ENCODE measurements at places on chromosomes 5 and 9. TPM values are rescaled to one million over a fixed set of nuclear protein-coding genes. Genes with fewer than 3 reads are reported as not detected.
A peak's percentile ranks its signal among the peaks of the same experiment; 100 is the strongest.

- H3K4me1 ChIP-seq: no peaks in the 10 kb centered on the region
- H3K4me3 ChIP-seq: no peak overlapping the region
- no peaks in the 10 kb centered on the region for H3K36me3 ChIP-seq
These were observed 37.0 kb downstream of the DMRTA1 start for GRCh38 chr9:22483528-22484070.

GRCh38 chr9:117682955-117683710 lies 21.1 kb upstream of the TLR4 start:
- H3K4me3 ChIP-seq: no peak overlapping the region

DNA sequence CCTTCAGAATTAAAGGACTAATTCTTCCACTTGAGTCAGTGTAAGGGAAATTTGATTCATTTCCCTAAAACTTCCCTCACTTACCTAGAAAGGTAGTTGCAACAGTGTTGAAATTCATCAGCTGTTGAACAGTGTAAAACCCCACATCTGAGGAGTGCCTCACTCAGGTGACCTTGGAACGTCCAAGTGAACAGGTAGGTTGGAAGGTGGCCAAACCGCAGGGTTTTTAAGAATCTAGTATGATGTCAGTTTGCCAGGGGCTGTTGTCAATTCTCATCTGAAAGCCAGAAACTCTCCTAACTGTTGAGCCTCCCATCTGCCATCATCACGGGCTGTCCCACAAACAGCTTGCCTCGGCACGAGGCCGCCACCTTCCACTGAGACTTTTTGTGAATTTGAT lies 105.7 kb downstream of the TMEM174 start:
- no peak overlapping the region for H3K4me3 ChIP-seq
- DNase-seq: peak; percentile 82
- peak overlapping the region; percentile 27 for H3K27ac ChIP-seq
- H3K4me1 ChIP-seq: peaks cover 45% of the 10 kb centered on the region

- no peak overlapping the region for H3K27ac ChIP-seq
- no peaks in the 10 kb centered on the region for H3K27me3 ChIP-seq
- no peak for DNase-seq
- H3K4me3 ChIP-seq: no peak overlapping the region
These were observed 850.2 kb upstream of the DMAC1 start for GRCh38 chr9:8649807-8650206.

DNA sequence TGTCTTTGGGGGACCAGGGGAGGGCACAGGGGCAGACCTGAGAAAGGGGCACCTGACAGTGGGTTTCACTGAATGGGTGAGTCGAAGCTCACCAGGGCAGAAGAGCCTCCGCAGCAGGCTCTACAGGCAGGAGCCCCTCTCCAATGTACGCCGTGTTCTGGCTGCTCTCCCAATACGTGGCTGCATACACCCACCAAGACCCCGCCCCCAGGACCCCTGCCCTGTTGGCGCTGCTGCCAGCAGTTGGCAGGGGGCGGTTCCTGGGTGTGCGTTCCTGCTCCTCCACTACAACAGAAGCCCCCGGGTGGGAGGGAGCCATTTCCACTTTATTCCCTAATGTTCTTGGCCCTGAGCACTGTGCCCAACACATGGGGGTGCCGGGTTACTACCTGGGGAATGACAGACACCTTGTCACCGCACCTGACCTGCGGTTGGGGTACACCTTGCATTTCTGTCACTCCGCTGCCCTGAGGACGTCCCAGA lies 30.3 kb downstream of the SARDH start:
- H3K4me3 ChIP-seq: no peak overlapping the region
- no peaks in the 10 kb centered on the region for H3K36me3 ChIP-seq
- H3K27me3 ChIP-seq: no peaks in the 10 kb centered on the region
- no peaks in the 10 kb centered on the region for H3K4me1 ChIP-seq
- DNase-seq: peak; percentile 7

DNA sequence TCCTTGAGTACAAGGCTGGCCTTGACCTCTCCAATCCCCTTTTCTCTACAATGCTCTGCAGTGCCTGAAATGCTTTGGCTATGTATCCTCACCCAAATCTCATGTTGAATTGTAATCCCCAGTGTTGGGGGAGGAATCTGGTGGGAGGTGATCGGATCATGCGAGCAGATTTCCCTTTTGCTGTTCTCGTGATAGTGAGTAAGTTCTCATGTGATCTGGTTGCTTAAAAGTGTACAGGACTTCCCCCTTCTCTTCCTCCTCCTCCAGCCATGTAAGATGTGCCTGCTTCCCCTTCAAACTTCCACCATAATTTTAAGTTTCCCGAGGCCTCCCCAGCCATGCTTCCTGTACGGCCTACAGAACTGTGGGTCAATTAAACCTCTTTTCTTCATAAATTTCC lies 28.5 kb upstream of the AKNA start:
- no peak overlapping the region for H3K27ac ChIP-seq
- H3K4me3 ChIP-seq: no peak overlapping the region
- no peaks in the 10 kb centered on the region for H3K36me3 ChIP-seq
- H3K4me1 ChIP-seq: no peaks in the 10 kb centered on the region

- no peak overlapping the region for H3K27ac ChIP-seq
- H3K4me1 ChIP-seq: peaks cover 13% of the 10 kb centered on the region
- H3K36me3 ChIP-seq: no peaks in the 10 kb centered on the region
- DNase-seq: no peak
- H3K4me3 ChIP-seq: no peak overlapping the region
These were observed 13.9 kb upstream of the QSOX2 start for GRCh38 chr9:136259517-136259813.

DNA sequence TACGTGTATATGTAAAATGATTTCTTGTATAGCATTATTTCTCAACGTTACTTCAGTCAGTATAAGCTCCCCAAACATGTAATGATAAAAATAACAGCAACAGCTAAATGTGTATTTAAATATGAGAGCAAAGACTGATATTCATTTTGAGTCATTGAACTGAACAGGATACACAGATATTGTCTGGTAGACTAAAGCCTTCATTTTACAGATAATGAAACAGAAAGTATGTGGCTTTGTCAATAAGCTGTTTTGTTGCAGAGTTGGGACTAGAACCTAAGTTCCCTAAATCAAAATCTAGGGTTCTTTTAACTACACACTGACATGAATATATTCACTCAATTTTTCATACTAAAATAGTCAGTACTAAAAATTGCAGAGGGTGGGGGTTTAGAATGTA lies 80.4 kb upstream of the MARCHF11 start:
- no peak for DNase-seq
- H3K27ac ChIP-seq: no peak overlapping the region
- H3K27me3 ChIP-seq: no peaks in the 10 kb centered on the region
- no peaks in the 10 kb centered on the region for H3K36me3 ChIP-seq
- H3K4me3 ChIP-seq: no peak overlapping the region

DNA sequence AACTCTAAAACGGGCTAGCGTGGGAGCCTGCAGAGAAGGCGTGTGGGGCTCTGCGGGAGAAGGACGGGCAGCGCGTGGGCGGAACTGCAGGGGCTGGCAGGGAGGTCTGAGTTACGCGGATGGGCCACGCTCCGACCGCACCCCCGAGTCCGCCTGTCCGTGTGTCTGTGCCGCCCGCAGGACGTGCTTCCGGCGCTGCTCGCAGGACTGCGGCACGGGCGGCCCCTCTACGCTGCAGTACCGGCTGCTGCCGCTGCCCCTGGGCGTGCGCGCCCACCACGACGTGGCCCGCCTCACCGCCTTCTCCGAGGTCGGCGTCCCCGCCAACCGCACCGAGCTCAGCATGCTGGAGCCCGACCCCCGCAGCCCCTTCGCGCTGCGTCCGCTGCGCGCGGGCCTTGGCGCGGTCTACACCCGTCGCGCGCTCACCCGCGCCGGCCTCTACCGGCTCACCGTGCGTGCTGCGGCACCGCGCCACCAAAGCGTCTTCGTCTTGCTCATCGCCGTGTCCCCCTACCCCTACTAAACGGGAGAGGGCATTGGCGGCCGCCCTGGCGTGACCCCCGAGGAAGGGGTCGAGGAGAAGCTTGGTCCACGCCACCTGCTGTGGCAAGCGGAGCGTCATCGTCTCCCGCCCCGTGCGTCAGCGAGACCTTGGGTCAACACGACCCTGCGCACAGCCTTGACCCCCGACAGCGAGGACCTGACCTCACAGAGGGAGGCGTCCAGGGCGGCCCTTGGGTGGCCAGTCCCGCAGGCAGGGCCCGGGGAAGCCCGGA lies 11.4 kb upstream of the ASS1 start:
- DNase-seq: peak; percentile 34
- H3K27me3 ChIP-seq: peaks cover 4% of the 10 kb centered on the region
- H3K4me1 ChIP-seq: peaks cover 13% of the 10 kb centered on the region
- no peak overlapping the region for H3K4me3 ChIP-seq
- no peaks in the 10 kb centered on the region for H3K36me3 ChIP-seq
- no peak overlapping the region for H3K27ac ChIP-seq

GRCh38 chr5:143957455-143957854 lies 145.5 kb downstream of the HMHB1 start:
- no peak for DNase-seq
- H3K36me3 ChIP-seq: no peaks in the 10 kb centered on the region
- H3K4me1 ChIP-seq: no peaks in the 10 kb centered on the region
- no peaks in the 10 kb centered on the region for H3K27me3 ChIP-seq
- no peak overlapping the region for H3K4me3 ChIP-seq
- no peak overlapping the region for H3K27ac ChIP-seq

SH3GL2 gene
- 1.3 TPM for total RNA-seq

- no peak for DNase-seq
- H3K27ac ChIP-seq: no peak overlapping the region
- H3K4me1 ChIP-seq: peaks cover 13% of the 10 kb centered on the region
These were observed 80.7 kb downstream of the C9orf152 start for GRCh38 chr9:110126986-110127864.

DNA sequence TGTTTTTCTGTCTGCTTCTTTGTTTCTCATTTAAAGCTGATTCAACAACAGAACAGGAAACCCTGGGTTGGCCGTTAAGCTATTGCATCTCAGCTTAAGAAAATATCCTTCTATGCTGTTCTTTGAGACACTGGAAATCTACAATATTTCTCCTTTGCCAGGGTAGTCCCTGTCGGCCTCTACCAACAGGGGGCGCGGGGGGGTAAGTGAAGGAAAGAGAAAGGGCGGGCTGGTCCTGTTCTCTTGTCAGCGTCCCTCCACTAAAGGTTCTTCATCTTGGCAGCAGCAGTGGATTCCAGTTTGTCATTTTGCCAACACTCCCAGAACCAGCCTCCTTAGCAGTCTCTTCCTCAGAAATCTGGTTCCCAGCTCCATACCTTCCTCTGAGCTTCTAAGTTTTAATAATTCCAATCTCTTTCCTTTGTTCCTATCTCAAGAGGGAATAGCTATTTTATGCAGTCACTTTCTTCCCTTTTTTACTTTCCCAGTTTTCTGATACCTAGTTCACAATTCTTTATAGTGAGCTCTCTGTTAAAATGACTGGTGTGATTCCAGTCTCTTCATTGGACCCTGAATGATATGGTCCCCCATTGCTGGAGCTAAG lies 222.3 kb downstream of the GLIS3 start:
- no peak overlapping the region for H3K27ac ChIP-seq
- H3K4me3 ChIP-seq: no peak overlapping the region
- H3K36me3 ChIP-seq: no peaks in the 10 kb centered on the region
- no peaks in the 10 kb centered on the region for H3K4me1 ChIP-seq

DNA sequence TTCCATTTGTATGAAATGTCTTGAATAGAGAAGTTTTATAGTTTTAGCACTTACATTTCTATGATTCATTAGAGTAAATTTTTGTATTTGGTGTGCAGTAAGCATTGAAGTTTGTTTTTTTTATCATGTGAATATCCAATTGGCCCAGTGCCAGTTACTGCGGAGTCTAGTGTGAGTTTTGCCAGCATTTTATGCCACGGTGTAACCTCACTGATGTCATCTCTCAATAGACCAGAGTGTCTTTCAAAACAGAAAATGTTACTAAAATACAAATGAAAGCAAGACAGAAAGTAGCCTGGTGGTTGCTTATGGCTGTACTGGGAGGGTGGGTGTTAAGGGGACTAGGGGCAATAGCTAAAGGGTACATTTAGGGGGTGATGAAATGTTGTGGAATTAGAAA lies 62.8 kb downstream of the IPPK start:
- no peaks in the 10 kb centered on the region for H3K36me3 ChIP-seq
- peaks cover 11% of the 10 kb centered on the region for H3K4me1 ChIP-seq
- no peak for DNase-seq
- H3K4me3 ChIP-seq: no peak overlapping the region
- H3K27ac ChIP-seq: no peak overlapping the region

PHF24 gene
- 0.26 TPM for total RNA-seq

DNA sequence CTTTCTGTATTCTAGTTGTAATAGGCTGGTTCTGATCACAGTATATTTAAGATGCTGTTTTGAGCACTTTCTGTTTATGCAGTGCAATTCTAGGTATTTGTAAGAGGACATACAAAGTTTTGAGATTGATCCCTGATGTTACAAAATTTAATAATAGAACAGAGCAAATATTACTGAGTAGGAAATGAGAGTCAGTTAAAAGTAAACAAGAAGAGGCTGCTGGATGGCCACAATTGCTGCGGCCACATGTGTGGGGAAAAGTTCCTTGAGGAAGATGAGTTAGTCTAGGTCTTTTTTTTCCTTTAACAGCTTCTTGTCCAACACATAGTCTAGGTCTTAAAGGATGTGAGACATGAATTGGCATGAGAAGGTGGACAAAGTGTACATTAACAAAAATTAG lies 11.3 kb downstream of the EHMT1 start:
- no peak overlapping the region for H3K4me3 ChIP-seq
- no peaks in the 10 kb centered on the region for H3K27me3 ChIP-seq
- H3K27ac ChIP-seq: no peak overlapping the region

SMIM32 gene
- total RNA-seq: 0.78 TPM

GRCh38 chr9:136412962-136413361 lies 2.5 kb downstream of the PMPCA start:
- no peak overlapping the region for H3K4me3 ChIP-seq
- no peaks in the 10 kb centered on the region for H3K27me3 ChIP-seq
- H3K4me1 ChIP-seq: peaks cover 27% of the 10 kb centered on the region
- no peak overlapping the region for H3K27ac ChIP-seq
- DNase-seq: no peak

- peaks cover 15% of the 10 kb centered on the region for H3K4me1 ChIP-seq
- no peaks in the 10 kb centered on the region for H3K36me3 ChIP-seq
- H3K27ac ChIP-seq: no peak overlapping the region
- peak; percentile 63 for DNase-seq
- H3K4me3 ChIP-seq: no peak overlapping the region
These were observed 80.2 kb upstream of the DMRT1 start for GRCh38 chr9:761176-761792.

F12 gene
- total RNA-seq: 0.33 TPM

TEX48 gene
- not detected for total RNA-seq

ZNF454 gene
- total RNA-seq: 8.2 TPM

- DNase-seq: no peak
- no peak overlapping the region for H3K27ac ChIP-seq
- H3K27me3 ChIP-seq: no peaks in the 10 kb centered on the region
These were observed 36.9 kb downstream of the CFAP77 start for GRCh38 chr9:132446887-132447286.

DNA sequence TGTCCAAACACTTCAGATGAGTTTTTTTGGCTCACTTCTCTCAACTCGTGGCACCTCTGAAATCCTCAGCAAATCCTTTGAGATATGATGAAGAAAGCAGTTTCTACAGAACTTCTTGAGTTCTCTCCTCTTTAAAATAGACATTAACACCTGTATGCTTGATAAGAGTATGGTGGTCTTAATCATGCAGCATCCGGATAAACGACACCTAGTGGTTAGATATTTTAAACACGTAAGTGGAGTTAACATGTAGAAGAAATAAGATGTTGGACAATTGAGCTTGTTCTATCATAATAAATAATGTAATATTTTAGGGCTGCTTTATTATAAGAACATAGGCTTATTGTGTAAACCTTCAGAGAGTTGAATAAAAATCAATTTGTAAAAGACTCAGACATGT lies 324.8 kb downstream of the CYLC2 start:
- H3K4me1 ChIP-seq: no peaks in the 10 kb centered on the region
- H3K27me3 ChIP-seq: no peaks in the 10 kb centered on the region
- no peak overlapping the region for H3K4me3 ChIP-seq
- DNase-seq: no peak

GRCh38 chr9:482739-483138 lies 268.1 kb downstream of the DOCK8 start:
- no peak overlapping the region for H3K4me3 ChIP-seq
- H3K27ac ChIP-seq: no peak overlapping the region
- H3K27me3 ChIP-seq: no peaks in the 10 kb centered on the region
- H3K36me3 ChIP-seq: no peaks in the 10 kb centered on the region
- DNase-seq: no peak
